ENCODE measurements at places on chromosomes 3 and 15. TPM values are rescaled to one million over a fixed set of nuclear protein-coding genes. Genes with fewer than 3 reads are reported as not detected.

Gene IL17RC
- total RNA-seq, result 47.9 TPM

- no peak for DNase-seq
Measured at GRCh38 chr3:82628385-82629014, 867.1 kb upstream of the GBE1 start.

DNA sequence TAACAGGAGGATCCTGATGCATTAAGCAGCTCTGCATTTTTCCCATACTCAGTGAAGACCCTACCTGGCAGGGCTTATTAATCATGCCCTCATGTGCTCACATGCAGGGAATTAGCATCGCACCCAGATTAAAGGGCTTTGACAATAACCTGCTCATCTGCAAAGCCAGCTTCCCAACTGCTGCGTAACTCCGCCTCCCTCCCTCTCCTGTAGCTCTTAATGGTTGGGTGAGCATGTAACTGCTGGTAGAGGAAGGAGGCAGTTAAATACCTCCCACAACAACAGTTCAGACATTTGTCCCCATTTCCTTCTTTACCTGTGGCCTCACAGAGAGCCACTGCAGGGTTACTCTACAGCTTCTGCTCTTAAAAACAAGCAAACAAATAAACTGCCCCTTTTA is 203.6 kb upstream of the WNT5A start:
- no peak for DNase-seq

- DNase-seq, result no peak
Measured at GRCh38 chr3:185824051-185825005, 514 bp downstream of the IGF2BP2 start.

DNA sequence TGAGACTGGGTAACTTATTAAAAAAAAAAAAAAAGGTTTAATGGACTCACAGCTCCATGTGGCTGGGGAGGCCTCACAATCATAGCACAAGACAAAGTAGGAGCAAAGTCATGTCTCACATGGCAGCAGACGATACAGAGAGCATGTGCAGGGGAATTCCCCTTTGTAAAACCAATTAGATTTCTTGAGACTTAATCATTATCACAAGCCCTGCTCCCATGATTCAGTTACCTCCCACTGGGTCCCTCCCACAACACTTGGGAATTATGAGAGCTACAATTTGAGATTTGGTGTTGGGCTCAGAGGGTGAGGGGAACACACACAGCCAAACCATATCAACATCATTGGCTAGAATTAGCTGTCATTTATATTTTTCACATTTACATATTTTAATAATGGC is 221.0 kb downstream of the RSRC1 start:
- DNase-seq, result peak; percentile 5

- DNase-seq, result peak; percentile 64
Measured at GRCh38 chr3:138862924-138863775, 28.4 kb upstream of the PIK3CB start.

DNA sequence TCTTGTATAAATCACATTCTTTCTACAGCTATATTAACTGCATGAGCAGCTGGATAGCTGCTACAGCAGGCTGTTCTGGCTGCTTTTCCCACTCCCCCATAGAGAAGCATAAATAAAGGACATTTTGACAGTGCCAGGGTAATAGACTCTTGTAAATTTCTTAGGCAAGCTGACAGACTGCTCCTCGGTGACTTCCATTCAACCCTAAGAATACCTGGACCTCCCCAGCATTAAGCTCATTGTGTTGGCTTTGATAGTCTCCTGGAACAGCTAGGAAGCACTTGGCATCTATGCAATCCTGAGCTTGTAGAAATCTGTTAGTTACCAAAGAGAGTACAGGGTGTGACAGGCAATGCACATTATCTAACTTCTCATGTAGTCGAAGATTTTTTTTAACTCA is 475.4 kb downstream of the AGBL1 start:
- no peak for DNase-seq

- DNase-seq, result no peak
Measured at GRCh38 chr3:97235611-97236315, 421.4 kb downstream of the EPHA6 start.

DNA sequence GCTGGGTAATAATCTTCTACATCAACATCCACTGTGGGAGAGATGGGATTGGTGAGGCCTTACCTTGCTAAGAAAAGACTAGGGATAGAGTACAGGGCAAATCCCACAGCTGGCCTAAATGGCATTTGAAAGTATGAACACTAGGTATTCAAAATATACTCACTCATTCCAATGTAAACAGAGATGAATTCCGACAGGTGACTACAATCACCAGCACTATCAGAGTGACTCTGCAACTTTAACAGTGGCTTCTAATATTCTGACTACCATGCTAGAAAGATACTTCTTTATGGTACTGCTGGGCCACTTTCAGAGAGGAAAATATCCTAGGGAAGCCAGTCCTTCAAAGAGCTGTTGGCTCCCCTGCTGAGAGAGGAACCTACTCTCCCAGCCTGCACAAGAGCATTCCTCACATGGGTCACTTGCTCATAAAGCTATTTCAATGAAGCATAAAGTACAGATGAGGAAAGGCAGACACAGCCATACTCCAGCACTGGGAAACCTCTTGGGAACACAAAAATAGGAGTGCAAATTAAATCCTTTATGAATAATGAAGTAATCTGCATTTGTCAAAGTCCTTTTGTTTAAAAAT is 21.5 kb upstream of the MAN2C1 start:
- no peak for DNase-seq

GRCh38 chr15:81418891-81419290 is 44.9 kb upstream of the TMC3 start:
- DNase-seq, result no peak

- DNase-seq, result peak; percentile 94
Measured at GRCh38 chr3:152405915-152406802, 137.4 kb downstream of the MBNL1 start.

DNA sequence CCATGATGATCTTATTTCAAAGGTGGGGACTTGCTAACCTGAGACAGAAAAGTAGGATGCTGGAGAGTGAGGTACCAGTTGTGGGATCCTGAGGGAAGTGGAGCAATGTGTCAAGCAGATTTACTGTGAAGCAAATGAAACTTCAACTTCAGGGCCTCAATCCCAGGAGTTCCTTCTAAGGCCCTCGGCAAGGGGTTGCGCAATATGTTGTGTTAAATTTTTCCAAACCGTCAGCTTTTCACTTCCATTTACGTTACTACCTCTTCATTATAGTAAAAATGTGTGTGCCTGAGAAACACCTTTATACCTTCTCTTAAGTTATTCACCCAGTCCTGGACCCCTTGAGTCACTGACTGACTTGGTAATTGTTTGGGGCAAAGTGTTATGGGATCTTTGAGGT is 42.5 kb upstream of the KCNH8 start:
- DNase-seq, result no peak

DNA sequence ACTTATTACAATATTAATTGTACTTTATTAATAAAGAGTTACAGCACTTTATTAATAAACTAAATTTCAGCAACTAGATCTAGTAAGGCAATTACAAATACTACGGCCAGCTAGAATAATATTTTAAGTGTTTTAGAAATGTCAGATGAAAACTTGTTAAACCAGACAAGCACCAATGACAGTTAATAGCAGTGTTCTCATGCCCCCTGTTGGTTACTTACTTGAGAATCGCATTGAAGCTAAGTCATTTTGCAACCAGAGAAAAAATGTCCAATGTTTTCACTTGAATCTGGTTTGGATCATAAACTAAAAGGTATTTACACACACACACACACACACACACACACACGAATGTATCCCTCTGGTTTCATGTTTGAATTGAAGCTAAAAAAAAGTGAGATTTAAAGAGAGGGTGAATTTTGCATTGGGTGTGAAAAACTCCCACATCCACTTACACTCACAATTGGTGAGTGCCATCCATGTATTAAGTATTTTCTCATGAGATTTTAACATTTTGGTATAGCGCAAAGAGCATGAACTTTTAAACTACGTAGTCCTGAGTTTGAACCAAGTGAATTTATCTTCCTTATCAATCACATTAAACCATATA is 347.7 kb downstream of the ZBBX start:
- peak; percentile 45 for DNase-seq

All from fibroblast of the aortic adventitia (primary cell).